ENCODE measurements at places on chromosomes 5 and 9. TPM values are rescaled to one million over a fixed set of nuclear protein-coding genes. Genes with fewer than 3 reads are reported as not detected.

DOLPP1 gene
- total RNA-seq: 3.6 TPM

PCDHAC2 gene
- total RNA-seq: not detected

RORB gene
- not detected for total RNA-seq

CCDC192 gene
- total RNA-seq: not detected

ABCA1 gene
- 16.9 TPM for total RNA-seq

TMEM245 gene
- 22.6 TPM for total RNA-seq

SLC6A18 gene
- not detected for total RNA-seq

SPINK4 gene
- not detected for total RNA-seq

SPOCK1 gene
- total RNA-seq: not detected

NME5 gene
- total RNA-seq: not detected

WDR38 gene
- total RNA-seq: not detected

RNF183 gene
- total RNA-seq: 0.44 TPM

MELK gene
- total RNA-seq: 0.42 TPM

CCNI2 gene
- 7.2 TPM for total RNA-seq

PKD2L2 gene
- total RNA-seq: not detected

MYORG gene
- 0.58 TPM for total RNA-seq

NPDC1 gene
- total RNA-seq: 15.3 TPM

NKD2 gene
- 0.30 TPM for total RNA-seq

HCN1 gene
- total RNA-seq: not detected

PDLIM4 gene
- not detected for total RNA-seq
